ENCODE measurements at places on chromosomes 6 and 20.
A peak's percentile ranks its signal among the peaks of the same experiment; 100 is the strongest.

- DNase-seq: no peak
- H3K36me3 ChIP-seq: no peaks in the 10 kb centered on the region
- no peak overlapping the region for H3K4me3 ChIP-seq
- no peak overlapping the region for H3K27ac ChIP-seq
Measured at GRCh38 chr6:99295276-99295675, 54.2 kb downstream of the FAXC start.

GRCh38 chr20:40738976-40739375, 49.9 kb upstream of the MAFB start:
- H3K36me3 ChIP-seq: no peaks in the 10 kb centered on the region
- H3K4me1 ChIP-seq: peaks cover 12% of the 10 kb centered on the region
- no peak for DNase-seq
- H3K27ac ChIP-seq: no peak overlapping the region

DNA sequence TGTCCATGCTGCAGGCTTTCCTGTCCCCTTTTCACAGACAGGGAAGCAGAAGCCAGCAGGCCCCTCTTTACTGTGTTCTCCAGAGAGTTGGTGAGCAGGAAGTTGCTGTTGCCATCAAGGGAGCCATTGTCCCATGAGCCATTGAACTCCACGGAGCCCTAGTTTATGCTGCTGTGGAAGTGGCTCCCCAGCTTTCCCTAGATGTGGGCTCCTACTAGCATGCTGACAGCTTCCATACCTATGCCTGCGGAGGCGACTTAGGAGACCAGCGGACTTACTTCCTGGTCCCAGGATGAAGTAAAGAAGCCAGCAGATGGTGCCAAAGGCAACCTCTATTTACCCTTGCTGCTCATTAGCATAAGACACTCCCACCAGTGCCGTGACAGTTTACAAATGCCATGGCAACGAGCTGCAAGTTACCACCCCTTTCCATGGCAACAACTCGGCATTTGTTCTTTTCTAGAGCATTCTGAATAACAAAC, 30.8 kb upstream of the FKBP1A start:
- H3K27me3 ChIP-seq: no peaks in the 10 kb centered on the region
- no peak overlapping the region for H3K4me3 ChIP-seq
- H3K4me1 ChIP-seq: no peaks in the 10 kb centered on the region
- H3K27ac ChIP-seq: no peak overlapping the region

- H3K27ac ChIP-seq: no peak overlapping the region
- no peaks in the 10 kb centered on the region for H3K4me1 ChIP-seq
- no peak overlapping the region for H3K4me3 ChIP-seq
- no peaks in the 10 kb centered on the region for H3K27me3 ChIP-seq
- no peak for DNase-seq
Measured at GRCh38 chr6:136599329-136600011, 49.2 kb upstream of the MAP7 start.

GRCh38 chr20:6715401-6715941, 52.0 kb upstream of the BMP2 start:
- H3K27me3 ChIP-seq: no peaks in the 10 kb centered on the region
- DNase-seq: no peak
- no peaks in the 10 kb centered on the region for H3K4me1 ChIP-seq
- H3K27ac ChIP-seq: no peak overlapping the region

GRCh38 chr20:3163099-3164042, 3.7 kb upstream of the FASTKD5 start:
- H3K27me3 ChIP-seq: no peaks in the 10 kb centered on the region
- no peak overlapping the region for H3K4me3 ChIP-seq
- no peak for DNase-seq
- H3K4me1 ChIP-seq: peaks cover 17% of the 10 kb centered on the region

DNA sequence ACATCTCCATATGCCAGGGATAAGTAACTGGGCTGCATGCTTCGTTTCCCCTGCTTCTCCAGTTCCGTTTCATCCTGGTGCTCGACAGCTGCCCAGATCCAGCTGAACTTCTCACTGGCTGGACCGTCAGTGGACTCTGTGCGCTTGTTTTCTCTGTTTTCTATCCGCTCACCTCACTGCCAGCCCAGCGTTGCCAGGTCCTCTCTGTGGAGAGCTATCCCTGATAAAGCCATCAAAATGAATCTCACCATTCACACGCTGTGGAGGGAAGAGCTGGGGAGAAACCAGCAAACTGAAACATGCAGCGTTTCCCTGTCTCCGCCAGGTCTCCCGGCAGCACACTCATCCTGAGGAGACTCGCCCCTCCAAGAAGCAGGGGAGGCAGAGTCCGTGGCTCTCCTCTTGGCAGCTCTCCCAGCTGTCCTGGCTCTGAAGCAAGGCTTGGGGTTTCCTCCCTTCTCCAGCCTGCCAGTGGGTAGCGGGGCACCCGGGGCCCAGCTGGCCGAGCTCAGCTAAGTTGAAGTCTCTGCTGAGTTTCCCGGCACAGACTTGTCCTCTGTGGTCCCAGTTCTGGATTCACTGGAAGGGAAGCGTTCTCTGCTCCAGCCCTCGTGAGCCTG, 160.9 kb downstream of the DTNBP1 start:
- no peak overlapping the region for H3K4me3 ChIP-seq
- H3K36me3 ChIP-seq: no peaks in the 10 kb centered on the region
- no peak for DNase-seq
- no peaks in the 10 kb centered on the region for H3K27me3 ChIP-seq
- H3K4me1 ChIP-seq: no peaks in the 10 kb centered on the region

- no peak overlapping the region for H3K27ac ChIP-seq
- no peak overlapping the region for H3K4me3 ChIP-seq
- H3K36me3 ChIP-seq: no peaks in the 10 kb centered on the region
Measured at GRCh38 chr20:22775256-22775655, 190.9 kb upstream of the FOXA2 start.

DNA sequence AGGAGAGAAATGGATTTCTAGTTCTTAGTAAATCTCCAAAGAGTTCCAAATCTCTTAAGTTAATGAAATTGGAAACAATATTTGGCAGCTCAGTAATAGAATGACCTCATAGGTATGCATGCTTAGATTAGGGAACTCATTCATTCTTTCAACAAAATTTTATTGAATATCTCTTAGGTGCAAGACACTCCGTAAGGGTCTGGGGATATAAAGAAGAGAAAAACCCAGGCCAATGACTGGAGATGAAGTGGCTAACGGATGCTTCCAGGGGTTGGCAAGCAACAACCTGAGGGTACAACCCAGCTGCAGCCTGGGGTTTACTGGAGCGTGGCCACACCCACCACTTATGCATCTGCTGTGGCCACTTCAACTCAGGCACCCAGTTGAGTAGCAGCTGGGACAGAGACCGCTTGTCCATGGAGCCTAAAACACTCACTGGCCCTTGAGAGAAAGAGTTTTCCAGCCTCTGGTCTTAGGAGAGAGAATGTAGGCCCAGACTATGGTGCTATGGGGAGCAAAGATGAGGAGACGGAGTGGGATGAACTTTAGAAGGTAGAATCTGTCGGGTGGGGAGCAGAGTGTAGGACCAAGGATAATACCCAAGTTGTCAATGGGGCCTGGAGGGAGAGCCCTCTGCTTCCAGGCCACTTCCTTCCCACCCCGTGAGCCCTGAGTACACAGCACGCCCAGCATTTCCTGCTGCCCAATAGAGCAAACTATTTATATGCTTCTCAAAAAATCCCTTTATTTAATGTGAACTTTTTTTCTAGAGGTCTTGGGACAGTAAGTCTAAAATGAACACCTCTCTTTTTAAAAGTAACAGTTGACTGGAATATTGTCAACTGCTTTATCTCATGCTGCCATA, 46.8 kb upstream of the PXDC1 start:
- no peak overlapping the region for H3K4me3 ChIP-seq
- no peak for DNase-seq
- no peaks in the 10 kb centered on the region for H3K27me3 ChIP-seq
- peaks cover 8% of the 10 kb centered on the region for H3K4me1 ChIP-seq

GRCh38 chr6:79626811-79627210, 4.3 kb upstream of the SH3BGRL2 start:
- H3K4me3 ChIP-seq: no peak overlapping the region
- H3K36me3 ChIP-seq: no peaks in the 10 kb centered on the region
- no peak for DNase-seq
- H3K4me1 ChIP-seq: no peaks in the 10 kb centered on the region

- no peaks in the 10 kb centered on the region for H3K27me3 ChIP-seq
- H3K4me1 ChIP-seq: no peaks in the 10 kb centered on the region
- no peaks in the 10 kb centered on the region for H3K36me3 ChIP-seq
Measured at GRCh38 chr20:63495741-63496595, 2.9 kb downstream of the EEF1A2 start.

DNA sequence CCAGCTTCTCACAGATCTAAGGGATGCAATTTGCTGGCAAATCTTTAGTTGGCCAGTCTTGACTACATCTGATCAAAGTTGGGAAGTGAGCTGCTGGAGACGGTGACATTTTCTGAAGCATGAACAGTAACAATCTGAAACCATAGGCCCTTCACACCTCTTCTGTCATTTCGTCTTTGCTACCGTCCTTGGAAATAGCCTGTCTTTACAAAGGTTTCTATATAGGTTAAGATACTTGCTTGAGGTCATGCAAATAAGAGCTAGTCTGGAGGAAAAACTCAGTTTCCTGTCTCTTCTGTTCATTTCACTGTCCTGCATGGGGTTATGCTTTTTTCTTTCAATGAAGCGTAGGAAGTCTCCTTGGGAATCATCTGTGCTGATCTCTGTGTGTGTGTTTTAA, 55.6 kb downstream of the CARMIL1 start:
- H3K4me3 ChIP-seq: no peak overlapping the region
- no peak overlapping the region for H3K27ac ChIP-seq
- H3K36me3 ChIP-seq: no peaks in the 10 kb centered on the region
- H3K27me3 ChIP-seq: no peaks in the 10 kb centered on the region
- no peak for DNase-seq
- no peaks in the 10 kb centered on the region for H3K4me1 ChIP-seq

GRCh38 chr20:25025986-25026605, 31.8 kb downstream of the ACSS1 start:
- no peak overlapping the region for H3K27ac ChIP-seq
- H3K36me3 ChIP-seq: no peaks in the 10 kb centered on the region
- no peaks in the 10 kb centered on the region for H3K27me3 ChIP-seq
- DNase-seq: no peak
- no peaks in the 10 kb centered on the region for H3K4me1 ChIP-seq
- H3K4me3 ChIP-seq: no peak overlapping the region

- no peaks in the 10 kb centered on the region for H3K27me3 ChIP-seq
- peak overlapping the region; percentile 87 for H3K4me3 ChIP-seq
- peaks cover 17% of the 10 kb centered on the region for H3K36me3 ChIP-seq
- H3K27ac ChIP-seq: peak overlapping the region; percentile 60
- H3K4me1 ChIP-seq: peaks cover 33% of the 10 kb centered on the region
- no peak for DNase-seq
Measured at GRCh38 chr6:12010635-12011275, 1.4 kb upstream of the HIVEP1 start.

DNA sequence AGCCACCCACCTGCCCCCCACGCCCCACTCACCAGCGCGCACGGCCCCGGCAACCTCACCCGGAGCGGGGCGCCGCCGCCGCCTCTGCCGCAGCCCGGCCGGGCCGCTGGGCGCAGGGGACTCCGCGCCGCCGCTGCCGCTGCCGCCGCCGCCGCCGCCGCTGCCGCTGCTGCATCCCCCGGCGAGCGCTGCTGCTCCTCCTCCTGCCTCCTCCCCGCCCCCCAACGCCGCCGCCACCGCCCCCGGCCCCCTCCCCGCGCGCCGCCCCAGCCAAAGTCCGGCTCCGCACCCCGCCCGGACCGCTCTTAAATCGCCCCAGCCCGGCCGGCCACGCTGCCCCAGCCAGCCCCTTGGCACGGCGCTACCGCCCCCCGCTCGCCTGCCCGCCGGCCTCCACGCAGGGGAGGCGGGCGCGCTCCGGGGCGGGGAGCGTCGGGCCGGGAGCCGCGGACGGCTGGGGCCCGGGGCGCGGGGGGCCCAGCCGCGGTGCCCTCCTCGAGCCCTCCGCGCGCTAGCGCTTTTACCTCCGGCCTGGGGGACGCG, at the start of gene SULF2:
SULF2 (minus strand) TSS at position 171 of the 543 bp plus-strand sequence. CDS start 28,118 bp downstream, outside the sequence.
- no peaks in the 10 kb centered on the region for H3K4me1 ChIP-seq
- H3K27me3 ChIP-seq: no peaks in the 10 kb centered on the region
- DNase-seq: no peak
- no peaks in the 10 kb centered on the region for H3K36me3 ChIP-seq

DNA sequence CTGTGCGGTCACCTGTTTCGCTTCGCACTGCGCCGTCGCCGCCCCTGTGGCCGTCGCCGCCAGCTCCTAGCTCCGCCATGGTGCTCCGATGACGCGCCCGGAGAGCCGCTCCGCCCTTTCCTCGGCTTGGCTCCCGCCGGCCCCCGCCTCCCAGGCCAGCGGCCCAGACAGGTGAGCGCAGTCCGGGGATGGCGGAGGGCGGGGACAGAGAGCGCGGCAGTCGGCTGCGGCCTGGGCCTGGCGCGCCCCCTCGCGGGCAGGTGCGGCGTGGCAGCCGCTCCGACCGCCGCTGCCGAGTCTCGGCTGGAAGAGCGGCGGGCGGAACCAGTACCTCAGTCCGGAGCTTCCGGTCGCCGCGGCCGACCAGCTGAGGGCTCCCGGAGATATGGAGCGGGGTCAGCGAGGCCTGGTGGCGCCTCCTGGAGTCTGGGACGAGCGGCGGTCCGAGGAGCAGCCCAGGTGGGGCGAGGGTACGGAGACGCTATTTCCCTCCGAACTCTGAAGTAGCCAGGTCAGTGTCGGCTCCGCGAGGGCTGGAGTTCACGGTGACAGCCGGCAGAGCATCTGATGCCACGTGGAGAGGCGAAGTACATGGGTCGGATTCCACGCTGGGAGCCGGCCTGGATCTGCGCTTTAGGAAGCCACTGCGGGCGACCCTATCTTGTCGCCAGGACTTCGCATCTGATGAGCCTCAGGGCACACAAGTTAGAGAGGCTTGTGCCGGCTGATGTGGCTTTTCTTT, at the start of gene MAP7:
MAP7 (minus strand) TSS at position 93 of the 742 bp plus-strand sequence; CDS start at position 79, 14 bp downstream.
- H3K4me1 ChIP-seq: no peaks in the 10 kb centered on the region
- H3K27ac ChIP-seq: no peak within 1 kb of the TSS
- H3K36me3 ChIP-seq: no peaks in the 10 kb centered on the region

GRCh38 chr6:38184585-38185080, 365.1 kb downstream of the ZFAND3 start:
- no peaks in the 10 kb centered on the region for H3K36me3 ChIP-seq
- no peak for DNase-seq

GRCh38 chr6:75291744-75292143, 7.2 kb upstream of the TMEM30A start:
- H3K36me3 ChIP-seq: no peaks in the 10 kb centered on the region
- peaks cover 16% of the 10 kb centered on the region for H3K4me1 ChIP-seq
- H3K4me3 ChIP-seq: no peak overlapping the region
- no peak overlapping the region for H3K27ac ChIP-seq

GRCh38 chr6:82906951-82907350, 158.7 kb downstream of the UBE3D start:
- H3K4me3 ChIP-seq: no peak overlapping the region
- H3K36me3 ChIP-seq: no peaks in the 10 kb centered on the region
- no peak overlapping the region for H3K27ac ChIP-seq
- H3K4me1 ChIP-seq: peaks cover 25% of the 10 kb centered on the region
- no peaks in the 10 kb centered on the region for H3K27me3 ChIP-seq

DNA sequence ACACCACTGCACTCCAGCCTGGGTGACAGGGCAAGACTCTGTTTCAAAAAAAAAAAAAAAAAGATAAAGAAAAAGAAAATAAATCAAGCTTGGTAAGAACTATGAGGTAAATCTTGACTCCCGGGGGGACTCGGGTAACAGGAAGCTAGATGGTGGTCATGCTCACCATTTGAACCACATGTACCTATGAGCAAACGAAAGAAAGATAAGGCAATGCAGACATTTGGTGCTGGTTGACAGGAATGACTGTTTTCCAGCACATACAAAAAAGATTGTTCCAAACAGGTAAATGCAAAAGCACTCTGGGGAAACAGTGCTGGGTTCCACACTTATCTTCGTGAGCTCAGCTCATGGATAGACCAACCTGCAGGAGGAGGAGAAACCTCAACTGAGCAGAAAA, 22.8 kb upstream of the PTPN1 start:
- DNase-seq: peak; percentile 36
- no peaks in the 10 kb centered on the region for H3K36me3 ChIP-seq
- no peak overlapping the region for H3K27ac ChIP-seq
- H3K27me3 ChIP-seq: no peaks in the 10 kb centered on the region

GRCh38 chr6:80872951-80873308, 766.5 kb downstream of the BCKDHB start:
- DNase-seq: no peak
- no peaks in the 10 kb centered on the region for H3K36me3 ChIP-seq
- H3K4me1 ChIP-seq: no peaks in the 10 kb centered on the region
- no peaks in the 10 kb centered on the region for H3K27me3 ChIP-seq
